ENCODE measurements at places on chromosomes 2 and 18. TPM values are rescaled to one million over a fixed set of nuclear protein-coding genes. Genes with fewer than 3 reads are reported as not detected.

Gene SNTG2
- total RNA-seq: 1.2 TPM

Gene LOXHD1
- total RNA-seq: not detected

Gene PPP1R1C
- 1.0 TPM for total RNA-seq

Gene IL36RN
- total RNA-seq: not detected

Gene LRRTM4
- total RNA-seq: 0.64 TPM

- DNase-seq: no peak
Observed at GRCh38 chr18:46711444-46711863, 45.4 kb downstream of the ST8SIA5 start.

GRCh38 chr2:159895258-159896065 is 97.5 kb upstream of the CD302 start:
- DNase-seq: no peak

DNA sequence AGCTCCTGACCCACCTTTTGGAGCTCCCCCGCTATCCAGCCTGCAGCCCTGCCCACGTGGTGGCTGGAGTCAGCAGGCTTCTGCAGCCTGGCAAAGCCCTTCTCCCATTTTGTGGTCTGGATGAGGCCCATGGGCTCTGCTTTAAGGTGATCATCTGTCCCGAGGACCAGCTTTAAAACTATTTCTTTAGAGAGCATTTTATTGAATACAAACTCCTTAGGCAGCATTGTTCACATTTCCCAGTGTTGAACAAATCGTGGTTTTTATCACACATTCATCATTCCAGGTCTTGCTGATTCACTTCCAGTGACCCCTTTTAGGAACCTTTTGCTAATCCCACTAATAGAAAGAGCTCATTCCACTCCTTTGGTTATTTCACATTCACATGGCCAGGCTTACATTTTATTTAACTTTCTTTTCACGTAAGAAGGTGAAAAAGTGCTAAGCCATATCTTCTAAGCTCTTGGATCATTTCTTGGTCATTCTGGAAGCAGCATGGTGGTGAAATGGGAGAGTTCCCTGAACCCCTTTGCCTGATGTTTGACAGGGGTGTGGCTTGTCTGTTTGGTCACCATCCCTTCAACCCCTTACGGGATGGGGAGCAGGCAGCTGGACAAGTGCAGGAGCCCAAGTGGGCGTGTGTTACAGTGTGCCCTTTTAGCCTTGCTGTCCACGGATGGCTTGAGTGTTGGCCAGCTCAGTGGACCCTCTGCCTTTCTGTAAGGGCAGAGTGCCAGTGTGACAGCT is 80.4 kb upstream of the RAPGEF4 start:
- no peak for DNase-seq

- no peak for DNase-seq
Observed at GRCh38 chr2:209771474-209772289, at the start of gene UNC80. UNC80 (plus strand) TSS chr2:209771832; CDS start chr2:209772073, 241 bp downstream.

GRCh38 chr2:28979576-28980366 is 1.3 kb upstream of the TOGARAM2 start:
- DNase-seq: no peak

DNA sequence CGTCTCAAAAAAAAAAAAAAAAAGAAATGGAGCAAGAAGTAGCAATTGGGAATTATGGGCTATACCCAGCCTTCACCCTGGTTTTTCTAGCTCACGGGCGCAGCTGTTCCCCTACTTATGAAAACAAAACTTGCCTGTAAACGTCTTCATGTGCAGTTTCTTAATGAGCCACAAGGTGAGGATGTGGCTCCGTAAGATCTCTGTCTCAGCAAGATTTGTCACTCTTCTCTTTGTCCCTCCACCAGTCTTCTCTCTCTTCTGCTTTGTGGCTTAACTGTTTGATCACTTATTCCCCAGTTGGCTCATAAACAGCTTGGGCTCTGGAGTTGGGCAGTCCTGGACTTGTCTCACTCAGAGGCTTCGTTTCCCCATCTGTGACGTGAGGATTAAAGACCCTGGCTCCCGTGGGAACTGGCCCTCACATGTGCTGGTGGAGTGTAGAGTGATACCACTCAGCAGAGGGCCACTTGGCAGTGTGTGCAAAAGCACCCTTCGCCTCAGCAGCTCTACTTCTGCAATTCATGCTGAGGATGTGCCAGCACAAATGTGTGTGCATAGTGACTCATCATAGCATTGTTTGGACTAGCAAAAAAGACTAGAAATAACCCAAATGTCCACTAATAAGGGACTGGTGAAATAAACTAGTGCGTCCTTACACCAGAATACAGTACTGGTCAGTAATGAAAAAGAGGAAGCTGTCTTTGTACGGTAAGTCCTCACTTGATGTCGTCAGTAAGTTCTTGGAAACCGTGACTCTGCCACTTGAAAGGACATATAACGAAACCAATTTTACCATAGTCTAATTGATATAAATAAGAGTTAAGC is 8.7 kb downstream of the CEP68 start:
- peak; percentile 45 for DNase-seq

- no peak for DNase-seq
Observed at GRCh38 chr2:101123795-101124471, 27.2 kb downstream of the TBC1D8 start.

- DNase-seq: no peak
Observed at GRCh38 chr2:12965540-12966269, 249.0 kb downstream of the TRIB2 start.

- no peak for DNase-seq
Observed at GRCh38 chr2:159010340-159010739, 41.9 kb downstream of the TANC1 start.

DNA sequence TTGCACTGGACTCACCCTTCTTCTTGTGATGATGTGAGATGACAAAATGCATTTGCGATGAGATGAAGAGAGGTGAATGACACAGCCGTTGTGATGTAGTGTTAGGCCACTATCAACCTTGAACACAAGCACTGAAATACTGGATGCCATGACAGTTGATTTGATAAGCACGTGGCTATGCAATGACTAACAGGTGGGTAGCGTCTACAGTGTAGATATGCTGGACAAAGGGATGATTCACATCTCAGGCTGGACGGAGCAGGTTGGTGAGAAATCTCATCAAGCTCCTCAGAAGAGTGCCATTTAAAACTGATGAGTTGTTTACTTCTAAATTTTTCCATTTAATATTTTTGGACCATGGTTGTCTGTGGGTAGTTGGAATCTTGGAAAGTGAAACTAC is 375.8 kb upstream of the LYPD1 start:
- DNase-seq: no peak

DNA sequence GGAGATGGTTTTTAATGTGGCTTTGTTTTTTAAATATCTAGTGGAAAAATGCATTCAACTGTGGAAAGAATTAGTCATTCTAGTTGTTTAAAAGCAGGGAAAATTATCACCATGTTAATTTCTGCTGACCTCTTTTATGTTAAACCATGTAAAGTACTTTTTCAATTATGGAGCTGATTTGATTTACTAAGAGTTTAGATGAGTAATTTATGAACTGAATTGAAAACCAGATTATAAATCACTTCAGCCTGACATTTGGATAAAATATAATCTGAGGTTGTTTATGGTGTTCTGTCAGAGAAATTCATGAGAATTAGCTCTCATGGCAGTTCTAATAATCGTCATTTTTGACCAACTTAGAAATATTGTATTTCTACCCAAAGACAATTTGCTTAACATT is 11.6 kb downstream of the ITGA4 start:
- DNase-seq: no peak

- DNase-seq: no peak
Observed at GRCh38 chr2:72755647-72756423, 70.0 kb downstream of the EXOC6B start.

- DNase-seq: no peak
Observed at GRCh38 chr2:98468621-98469236, 24.1 kb downstream of the INPP4A start.

- DNase-seq: no peak
Observed at GRCh38 chr2:39511605-39512433, 74.7 kb upstream of the MAP4K3 start.

GRCh38 chr2:142745691-142746090 is 131.8 kb upstream of the KYNU start:
- no peak for DNase-seq

DNA sequence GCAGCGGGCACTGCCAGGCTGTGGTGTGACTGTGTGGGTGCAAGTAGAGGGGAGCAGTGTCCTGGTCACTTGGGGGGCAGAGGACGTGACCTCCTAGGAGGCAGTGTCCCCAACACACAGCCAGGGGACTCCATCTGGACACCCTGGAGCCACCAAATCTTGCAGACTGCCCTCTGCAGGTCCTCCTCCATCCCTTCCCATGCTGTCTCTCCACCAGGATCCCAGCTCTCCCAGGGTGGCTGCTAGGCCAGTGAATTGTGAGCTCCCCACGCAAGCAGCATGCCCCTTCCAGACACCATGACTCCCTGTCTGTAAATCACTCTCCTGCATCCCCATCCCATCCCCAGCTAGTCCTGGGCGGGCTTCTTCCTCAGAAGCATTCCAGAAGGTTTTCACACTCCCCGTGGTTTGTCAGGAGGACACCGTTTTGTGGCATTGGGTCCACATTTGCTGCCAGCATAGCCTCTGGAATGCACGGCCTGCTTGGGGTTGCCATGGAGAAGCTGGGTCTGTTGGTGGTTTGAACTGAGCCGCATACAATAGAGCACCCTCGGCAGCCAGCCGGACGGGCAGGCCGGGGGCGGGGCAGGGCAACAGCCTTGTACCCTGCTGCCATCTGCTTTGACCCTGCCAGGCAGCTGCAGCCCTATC is 210.7 kb downstream of the KLHL29 start:
- DNase-seq: no peak
